Epithelial cell of prostate (primary cell): ENCODE measurements at places on chromosomes 7 and 10.

DNA sequence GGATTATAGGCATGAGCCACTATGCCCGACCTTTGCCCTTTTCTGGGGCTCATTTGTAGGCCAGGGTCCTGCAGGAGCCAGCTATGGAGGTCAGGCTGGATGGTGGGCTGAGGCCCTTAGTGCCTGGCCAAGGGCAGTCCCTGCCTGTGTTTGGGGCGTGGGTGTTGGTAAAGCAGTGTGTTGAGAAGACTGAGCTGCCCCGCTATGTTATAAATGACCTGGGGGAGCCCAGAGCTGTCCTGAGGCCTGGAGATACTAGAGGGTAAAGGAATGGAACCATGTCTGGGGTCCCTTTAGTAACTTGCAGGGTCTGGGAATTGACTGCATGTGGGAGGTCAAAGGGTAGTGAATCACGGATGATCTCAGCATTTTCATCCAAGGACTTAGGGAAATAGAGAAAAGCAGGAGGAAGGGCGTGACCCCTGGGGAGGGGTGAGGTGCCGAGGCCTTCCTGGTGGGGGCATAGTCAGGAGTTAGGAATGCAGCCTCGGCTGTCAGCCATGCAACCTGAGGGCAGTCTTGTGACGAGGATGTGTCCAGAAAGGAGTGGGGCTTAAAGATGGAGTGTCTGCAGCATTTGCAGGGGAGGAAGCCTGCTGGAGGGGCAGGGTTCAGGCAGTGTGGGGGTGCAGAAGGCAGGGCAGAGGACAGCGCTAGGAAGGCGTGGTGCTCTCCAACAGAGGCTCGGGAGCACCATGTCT lies 31.5 kb downstream of the TMEM248 start:
- DNase-seq: peak; percentile 20

GRCh38 chr10:30751678-30752331 lies 122.3 kb upstream of the LYZL2 start:
- DNase-seq: no peak

- DNase-seq: no peak
Measured at GRCh38 chr7:77855371-77856083, 57.0 kb downstream of the PHTF2 start.

GRCh38 chr7:81674431-81674830 lies 95.4 kb downstream of the HGF start:
- DNase-seq: no peak

GRCh38 chr7:6451224-6451705 lies 3.5 kb upstream of the DAGLB start:
- DNase-seq: no peak

GRCh38 chr7:114539575-114539974 lies 125.0 kb downstream of the FOXP2 start:
- no peak for DNase-seq
